Right renal pelvis (tissue), 4 donors: ENCODE measurements at places on chromosomes 6 and 20. TPM values are rescaled to one million over a fixed set of nuclear protein-coding genes. Genes with fewer than 3 reads are reported as not detected.

The FAM184A gene
- polyA plus RNA-seq: 9.3 TPM

The LPIN3 gene
- 9.9 TPM for polyA plus RNA-seq

GRCh38 chr6:168132531-168133167 is 53.6 kb upstream of the FRMD1 start:
- DNase-seq: no peak

DNA sequence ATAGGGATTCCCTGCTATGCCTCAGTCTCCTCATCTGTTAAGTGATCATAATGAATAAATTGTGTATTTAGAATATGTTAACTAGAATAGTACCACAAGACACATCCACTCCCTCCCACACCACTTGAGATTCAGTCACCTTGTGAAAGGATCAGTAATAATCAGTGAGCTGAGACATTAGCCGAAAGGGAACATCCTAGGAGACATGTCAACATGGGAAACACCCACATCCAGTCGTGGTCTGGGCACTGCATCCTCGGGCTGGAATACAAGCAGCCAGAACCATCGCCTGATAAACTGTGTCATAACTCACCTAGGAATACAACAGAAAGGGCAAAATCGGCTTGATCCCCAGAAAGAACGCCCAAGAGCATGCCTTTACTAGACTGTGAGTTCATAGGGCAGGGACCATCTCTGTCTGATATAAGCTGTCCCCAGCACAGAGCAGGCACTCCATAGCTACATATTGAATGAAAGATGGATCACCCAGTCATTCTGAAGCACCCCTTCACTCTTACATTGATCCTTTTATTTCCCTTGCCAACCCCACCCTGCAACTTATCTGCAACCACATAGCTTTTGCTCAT is 23.9 kb downstream of the RIPOR2 start:
- no peak for DNase-seq

GRCh38 chr20:24060851-24061590 is 72.4 kb upstream of the GGTLC1 start:
- DNase-seq: no peak
